Stimulated activated CD8-positive, alpha-beta memory T cell treated with anti-CD3 and anti-CD28 coated beads, Interleukin-12 subunit alpha, Interleukin-12 subunit beta, amount 100 ng/mL, for 4 hours (primary cell): ENCODE measurements at places on chromosomes 4 and X.

GRCh38 chr4:14810568-14810967, 191.7 kb upstream of the CPEB2 start:
- no peak for DNase-seq

GRCh38 chr4:176874721-176875445, 82.2 kb upstream of the VEGFC start:
- DNase-seq, result no peak

DNA sequence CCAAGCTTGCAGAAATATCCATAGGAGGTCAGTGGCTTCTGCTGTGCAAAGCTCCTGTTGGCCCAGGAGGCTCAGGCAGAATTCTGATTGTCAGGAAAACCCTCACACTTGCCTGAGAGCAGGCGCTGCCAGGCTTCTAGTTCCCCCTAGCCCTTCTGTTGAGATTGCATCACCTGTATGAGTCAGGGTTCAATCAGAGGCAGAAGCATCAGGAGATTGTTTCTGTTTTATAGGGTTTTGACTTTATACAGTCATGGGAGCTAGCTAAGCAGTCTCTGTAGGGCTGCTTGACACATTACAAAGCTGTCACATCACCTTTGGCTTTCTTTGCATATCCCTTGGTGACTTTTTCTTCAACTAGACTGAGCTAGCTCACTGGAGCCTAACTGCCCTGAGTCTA, 27.8 kb downstream of the DIPK2B start:
- no peak for DNase-seq

DNA sequence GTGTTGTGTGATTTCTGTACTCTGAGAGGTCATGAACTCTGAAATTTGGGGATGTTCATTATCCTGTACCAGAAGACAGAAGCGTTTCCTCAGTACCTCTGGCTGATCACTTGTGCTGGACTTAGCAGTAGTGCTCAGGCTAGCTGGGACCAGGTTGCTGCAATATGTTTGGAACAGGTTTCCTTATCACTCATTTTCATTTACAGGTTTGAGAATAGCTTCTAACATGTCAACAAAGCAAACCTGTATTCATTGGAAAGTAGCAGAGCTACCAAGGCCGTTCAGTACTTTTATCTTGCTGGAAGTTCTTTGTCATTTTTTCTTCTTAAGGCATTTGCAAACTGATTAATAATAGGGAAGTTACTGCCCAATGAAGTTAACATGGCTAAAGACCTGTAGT, 242.9 kb upstream of the ANKRD50 start:
- DNase-seq, result no peak

DNA sequence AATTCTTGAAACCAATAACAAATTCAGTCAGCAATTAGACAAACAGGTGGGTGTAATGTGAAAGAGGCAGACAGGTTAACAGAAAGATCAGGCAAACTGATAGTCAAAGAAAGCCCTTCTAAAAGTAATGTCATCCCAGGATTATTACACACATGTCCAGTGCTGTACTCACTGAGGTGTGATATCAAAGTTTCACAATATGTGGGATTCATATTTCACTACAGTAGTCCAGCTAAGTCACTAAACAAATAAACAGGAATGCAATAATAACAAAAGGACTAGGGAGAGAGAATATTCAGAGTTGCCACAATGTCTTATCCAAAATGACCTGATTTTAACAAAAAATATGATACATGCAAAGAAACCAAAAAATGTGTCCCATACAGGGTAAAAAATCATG, 787.5 kb downstream of the FSTL5 start:
- DNase-seq, result no peak

- no peak for DNase-seq
These were observed 49.5 kb downstream of the ACOX3 start for GRCh38 chr4:8391071-8391470.
